ENCODE measurements at places on chromosomes 16 and 17. TPM values are rescaled to one million over a fixed set of nuclear protein-coding genes. Genes with fewer than 3 reads are reported as not detected.
A peak's percentile ranks its signal among the peaks of the same experiment; 100 is the strongest.

DNA sequence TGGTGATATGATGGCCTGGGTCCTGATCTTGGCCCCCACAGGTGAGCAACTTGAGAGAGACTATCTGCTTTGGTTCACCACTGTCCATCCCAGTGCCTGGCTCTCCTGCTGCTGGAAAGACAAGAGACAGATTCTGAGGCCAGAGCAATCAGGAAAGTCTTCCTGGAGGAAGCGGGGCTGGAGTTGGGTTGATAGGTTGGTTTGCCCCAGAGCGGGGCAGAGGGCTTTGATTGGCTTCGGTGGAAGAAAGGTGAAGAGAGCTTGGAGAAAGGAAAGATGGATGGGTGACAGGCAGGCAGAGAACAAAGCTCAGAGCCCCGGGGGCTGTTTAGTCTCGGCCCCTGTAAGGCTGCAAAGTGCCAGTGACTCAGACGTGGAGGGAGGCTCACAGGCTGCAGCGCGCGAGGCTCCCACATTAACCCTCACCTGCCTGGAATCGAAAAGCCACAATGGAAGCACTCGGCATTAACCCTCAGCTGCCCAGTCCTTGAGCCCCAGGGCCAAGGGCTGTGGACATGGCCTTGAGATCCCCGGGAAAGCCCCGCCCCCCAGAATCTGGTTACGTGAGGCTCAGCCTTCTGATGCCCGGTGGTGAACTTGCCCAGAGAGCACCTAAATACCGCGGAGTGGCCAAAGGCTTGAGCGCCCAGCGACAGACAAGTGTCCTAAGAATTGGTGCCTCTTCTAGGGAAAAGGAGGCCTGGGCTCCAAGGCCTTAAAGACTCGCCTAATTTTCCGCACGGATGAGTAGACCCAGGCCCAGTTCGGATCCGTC, 996 bp upstream of the CPNE2 start:
- H3K36me3 ChIP-seq, result no peaks in the 10 kb centered on the region
- no peaks in the 10 kb centered on the region for H3K27me3 ChIP-seq
- peaks cover 19% of the 10 kb centered on the region for H3K4me1 ChIP-seq
- no peak overlapping the region for H3K4me3 ChIP-seq

GRCh38 chr16:12896562-12896961, 4.8 kb upstream of the SHISA9 start:
- no peak for DNase-seq
- H3K27ac ChIP-seq, result no peak overlapping the region
- peaks cover 2% of the 10 kb centered on the region for H3K27me3 ChIP-seq
- no peaks in the 10 kb centered on the region for H3K36me3 ChIP-seq
- no peak overlapping the region for H3K4me3 ChIP-seq
- H3K4me1 ChIP-seq, result no peaks in the 10 kb centered on the region

DNA sequence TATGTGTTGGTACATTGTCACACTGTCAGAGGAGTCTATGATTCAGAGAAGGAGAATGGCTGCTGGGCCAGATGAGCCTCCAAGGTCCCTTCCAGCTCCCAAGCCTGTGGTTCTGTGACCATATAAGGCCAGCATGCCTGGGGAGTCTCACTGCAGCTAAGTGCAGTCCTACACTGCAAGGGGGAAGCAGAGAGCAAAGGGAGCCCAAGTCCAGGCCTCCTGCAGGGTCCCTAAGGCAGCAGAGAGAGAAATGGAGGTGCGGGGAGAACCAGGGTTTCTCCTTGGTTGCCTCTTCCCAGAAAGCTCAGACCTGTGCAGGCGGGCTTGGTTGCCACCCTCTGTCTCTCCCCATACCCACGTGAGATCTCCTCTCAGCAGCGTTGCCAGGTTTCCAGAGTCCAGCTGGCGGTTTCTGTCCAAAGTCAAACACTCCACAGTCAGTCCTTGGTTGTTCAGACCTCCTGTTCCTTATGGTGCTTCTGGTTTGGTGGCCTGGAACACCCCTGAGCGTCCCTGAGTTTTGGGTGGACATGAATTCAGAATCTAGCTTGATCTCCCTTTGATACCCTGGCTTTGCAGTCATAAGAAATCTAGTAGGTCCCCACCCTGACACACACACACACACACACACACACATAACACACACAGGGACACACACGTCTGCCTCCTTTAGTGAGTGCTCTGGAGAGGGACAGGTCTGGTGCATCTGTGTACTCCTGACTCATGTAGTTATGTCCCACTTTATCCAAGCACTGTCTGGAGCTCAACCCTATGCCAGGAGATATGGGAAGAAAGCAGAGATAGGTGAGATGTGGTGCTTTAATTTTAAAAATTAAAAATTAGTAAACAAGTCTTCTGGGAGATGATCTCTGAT, 78.8 kb downstream of the GNAO1 start:
- DNase-seq, result no peak
- H3K27ac ChIP-seq, result peak overlapping the region; percentile 64
- H3K27me3 ChIP-seq, result no peaks in the 10 kb centered on the region
- peaks cover 2% of the 10 kb centered on the region for H3K36me3 ChIP-seq
- peaks cover 7% of the 10 kb centered on the region for H3K4me1 ChIP-seq

GRCh38 chr17:52145476-52145875, 13.0 kb downstream of the CA10 start:
- no peaks in the 10 kb centered on the region for H3K27me3 ChIP-seq
- H3K27ac ChIP-seq, result no peak overlapping the region
- H3K4me1 ChIP-seq, result peaks cover 4% of the 10 kb centered on the region
- H3K36me3 ChIP-seq, result no peaks in the 10 kb centered on the region
- no peak for DNase-seq
- no peak overlapping the region for H3K4me3 ChIP-seq

DNA sequence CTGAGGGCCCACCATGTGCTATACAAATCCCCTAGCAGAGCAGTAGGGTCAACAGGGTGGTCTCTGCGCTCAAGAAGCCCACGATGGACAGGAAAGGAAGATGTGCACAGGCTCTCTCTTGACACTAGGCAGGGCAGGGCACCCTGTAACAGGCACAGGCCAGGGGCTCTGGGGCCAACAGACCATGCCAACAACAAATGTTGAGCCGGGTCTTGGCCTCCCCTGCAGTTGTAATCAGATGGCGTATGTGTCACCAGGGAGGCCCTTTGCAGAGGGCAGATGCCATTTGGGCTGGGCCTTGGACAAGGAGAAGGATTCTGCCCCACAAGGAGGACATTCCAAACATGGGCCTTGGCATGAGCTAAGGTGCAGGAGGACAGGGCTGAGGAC, 5.3 kb downstream of the TRPV1 start:
- no peak for DNase-seq
- no peak overlapping the region for H3K27ac ChIP-seq

- no peak for DNase-seq
- no peaks in the 10 kb centered on the region for H3K4me1 ChIP-seq
- no peak overlapping the region for H3K27ac ChIP-seq
- H3K36me3 ChIP-seq, result no peaks in the 10 kb centered on the region
- no peaks in the 10 kb centered on the region for H3K27me3 ChIP-seq
These were observed 10.2 kb upstream of the SIAH1 start for GRCh38 chr16:48395375-48395774.

GRCh38 chr17:42460371-42460770, 1.7 kb downstream of the ATP6V0A1 start:
- DNase-seq, result no peak
- H3K27ac ChIP-seq, result peak overlapping the region; percentile 95
- H3K4me3 ChIP-seq, result peak overlapping the region; percentile 81
- H3K27me3 ChIP-seq, result no peaks in the 10 kb centered on the region

DNA sequence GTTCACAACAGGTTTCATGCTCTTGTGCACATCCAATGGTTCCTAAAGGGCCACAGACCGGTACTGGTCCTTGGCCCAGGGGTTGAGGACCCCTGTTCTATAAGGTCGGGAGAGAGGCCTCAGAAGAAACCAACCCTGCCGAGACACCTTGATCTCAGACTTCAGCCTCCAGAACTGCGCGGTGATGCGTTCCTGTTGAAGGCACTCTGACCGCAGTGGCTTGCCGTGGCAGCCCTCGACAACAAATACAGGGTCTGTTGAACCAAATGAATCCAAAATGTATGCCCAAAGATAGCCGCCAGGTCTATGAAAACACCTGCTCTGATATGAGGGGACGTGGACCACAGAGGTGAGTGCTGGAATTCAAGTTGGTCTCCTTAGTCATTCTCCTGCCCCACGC, 389.8 kb downstream of the SEC14L1 start:
- H3K4me3 ChIP-seq, result no peak overlapping the region
- H3K27me3 ChIP-seq, result no peaks in the 10 kb centered on the region

GRCh38 chr17:62641153-62641552, 13.7 kb downstream of the MRC2 start:
- no peaks in the 10 kb centered on the region for H3K36me3 ChIP-seq
- H3K27ac ChIP-seq, result no peak overlapping the region

GRCh38 chr17:32946375-32947135, 18.6 kb downstream of the TMEM98 start:
- H3K36me3 ChIP-seq, result no peaks in the 10 kb centered on the region
- no peak for DNase-seq

DNA sequence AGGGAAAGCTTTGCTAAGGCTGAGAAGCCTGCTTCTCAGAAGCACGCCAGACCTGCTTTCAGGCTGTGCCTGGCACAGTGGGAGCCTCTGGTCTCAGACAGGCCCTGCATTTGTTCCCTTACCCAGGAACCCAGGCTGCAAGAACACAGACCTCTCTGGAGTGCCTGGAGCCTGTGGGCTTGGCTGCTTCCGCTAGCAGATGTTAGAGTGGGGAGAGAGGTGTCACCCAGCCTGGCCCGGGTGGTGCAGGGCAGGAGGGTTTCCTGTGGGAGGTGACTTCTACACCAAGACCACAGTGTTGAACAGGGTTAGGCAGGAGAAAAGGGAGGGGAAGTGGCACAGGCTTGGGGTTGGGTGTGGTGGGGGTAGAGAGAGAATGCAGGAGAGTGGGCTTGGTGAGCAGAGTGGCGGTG, 35.8 kb upstream of the ADGRG1 start:
- no peaks in the 10 kb centered on the region for H3K27me3 ChIP-seq
- no peak overlapping the region for H3K4me3 ChIP-seq
- no peaks in the 10 kb centered on the region for H3K36me3 ChIP-seq
- H3K4me1 ChIP-seq, result peaks cover 6% of the 10 kb centered on the region
- peak; percentile 26 for DNase-seq

GRCh38 chr16:80389338-80389737, 151.5 kb upstream of the DYNLRB2 start:
- H3K4me1 ChIP-seq, result no peaks in the 10 kb centered on the region
- no peak overlapping the region for H3K4me3 ChIP-seq
- no peak overlapping the region for H3K27ac ChIP-seq

DNA sequence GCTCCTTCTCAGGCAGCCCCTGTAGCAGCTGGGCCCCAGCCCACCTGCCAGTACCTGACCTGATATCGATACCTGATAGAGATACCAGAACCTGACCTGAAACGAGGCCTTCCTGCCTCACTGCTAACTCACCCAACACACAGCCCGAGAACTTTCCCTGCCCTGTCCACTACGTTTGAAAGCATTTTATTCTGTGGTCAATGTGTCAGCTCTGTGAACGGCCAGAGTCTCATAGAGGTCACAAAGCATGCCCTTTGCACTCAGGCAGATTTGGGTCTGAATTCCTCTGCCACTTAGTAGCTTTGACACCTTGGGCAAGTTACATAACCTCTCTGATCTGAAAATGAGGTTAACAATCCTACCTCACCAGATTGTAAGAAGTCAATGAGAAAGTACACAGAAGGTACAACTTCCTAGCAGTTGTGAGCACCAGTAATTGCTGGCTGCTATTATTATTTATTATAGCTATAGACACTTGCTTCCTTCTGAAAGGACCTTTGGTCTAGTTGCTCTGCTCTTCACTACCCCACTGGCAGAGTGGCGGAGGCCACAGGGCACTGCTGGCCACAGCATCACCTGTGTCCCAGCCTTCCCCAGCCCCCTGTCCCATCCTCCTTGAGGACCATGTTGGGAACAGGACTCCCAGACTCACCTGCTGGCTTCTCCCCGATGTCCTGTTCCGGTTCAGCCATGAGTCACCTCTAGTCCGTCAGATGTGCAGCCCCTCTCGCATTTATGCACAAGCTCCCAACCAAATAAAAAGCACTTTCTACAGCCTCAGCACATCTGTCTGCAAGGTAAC, 895 bp downstream of the ANKRD40CL start:
- no peaks in the 10 kb centered on the region for H3K27me3 ChIP-seq
- H3K4me3 ChIP-seq, result no peak overlapping the region
- H3K36me3 ChIP-seq, result no peaks in the 10 kb centered on the region

GRCh38 chr17:39638317-39638716, 1.4 kb downstream of the STARD3 start:
- no peaks in the 10 kb centered on the region for H3K27me3 ChIP-seq
- no peak overlapping the region for H3K27ac ChIP-seq
- no peaks in the 10 kb centered on the region for H3K36me3 ChIP-seq
- no peak for DNase-seq

- no peak for DNase-seq
- no peaks in the 10 kb centered on the region for H3K27me3 ChIP-seq
These were observed 49.8 kb downstream of the TMEM100 start for GRCh38 chr17:55672585-55673501.

GRCh38 chr16:49618955-49619354, 237.0 kb downstream of the ZNF423 start:
- H3K36me3 ChIP-seq, result no peaks in the 10 kb centered on the region
- no peaks in the 10 kb centered on the region for H3K27me3 ChIP-seq
- H3K4me1 ChIP-seq, result no peaks in the 10 kb centered on the region

GRCh38 chr17:61325382-61326073, 74.1 kb upstream of the TBX2 start:
- no peaks in the 10 kb centered on the region for H3K27me3 ChIP-seq
- H3K27ac ChIP-seq, result no peak overlapping the region
- no peak for DNase-seq
- no peaks in the 10 kb centered on the region for H3K36me3 ChIP-seq
- no peaks in the 10 kb centered on the region for H3K4me1 ChIP-seq
- H3K4me3 ChIP-seq, result no peak overlapping the region

DNA sequence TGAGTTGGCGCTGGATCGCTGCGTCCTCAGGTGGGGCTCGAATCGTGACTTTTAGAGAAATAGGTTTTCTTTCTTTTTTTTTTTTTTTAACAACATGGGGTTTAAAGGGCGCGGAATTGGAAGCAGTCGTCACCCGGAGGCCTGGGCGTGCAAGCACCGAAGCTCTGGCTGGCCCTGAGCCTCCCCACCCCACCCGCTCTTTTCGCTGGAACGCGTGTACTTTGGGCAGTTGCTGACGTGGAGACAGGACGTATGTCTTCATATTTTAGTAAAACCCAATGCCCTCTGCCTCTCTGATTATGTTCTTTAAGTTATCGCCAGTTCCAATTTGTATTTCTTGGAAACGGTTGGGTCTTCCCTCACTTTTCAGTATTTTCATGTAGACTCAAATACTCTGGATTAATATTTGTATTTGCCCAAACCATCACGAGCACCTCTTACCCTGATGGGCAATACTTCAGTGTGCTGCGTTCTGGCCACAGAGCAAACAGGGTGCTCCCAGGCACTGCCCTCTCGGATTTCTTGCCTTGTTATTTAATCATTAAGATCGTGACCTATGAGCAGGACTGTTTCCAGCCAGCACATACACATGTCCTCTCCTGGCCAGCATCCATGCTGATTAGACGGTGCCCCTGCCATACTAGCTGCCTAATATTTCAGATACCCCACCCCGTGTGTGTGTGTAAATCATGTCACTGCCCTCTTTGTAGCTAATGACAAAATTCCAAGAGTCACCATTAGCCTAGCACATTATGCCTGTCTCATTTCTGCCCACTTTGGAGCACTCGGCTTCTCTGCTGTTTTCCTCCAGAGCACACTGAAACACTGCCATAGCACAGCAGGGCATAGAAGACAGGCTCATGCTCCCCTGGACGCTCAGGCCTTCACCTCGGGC, 805 bp upstream of the C16orf95 start:
- H3K36me3 ChIP-seq, result no peaks in the 10 kb centered on the region
- peak overlapping the region; percentile 81 for H3K4me3 ChIP-seq
- peak; percentile 64 for DNase-seq
- H3K27ac ChIP-seq, result peak overlapping the region; percentile 86
- H3K4me1 ChIP-seq, result peaks cover 11% of the 10 kb centered on the region

AXIN2 gene
- total RNA-seq, result 3.5 TPM

APOH gene
- total RNA-seq, result 5,938 TPM

PABPN1L gene
- not detected for total RNA-seq

HIGD1B gene
- total RNA-seq, result not detected

GPR142 gene
- 0.08 TPM for total RNA-seq

ZNF205 gene
- total RNA-seq, result 6.9 TPM

EVPL gene
- total RNA-seq, result not detected

NUPR1 gene
- 16.1 TPM for total RNA-seq

HOXB2 gene
- total RNA-seq, result 2.3 TPM

Measured in liver (tissue), 10 donors.